Vagina (tissue), 2 donors: ENCODE measurements at places on chromosomes 7 and 10. TPM values are rescaled to one million over a fixed set of nuclear protein-coding genes. Genes with fewer than 3 reads are reported as not detected.

GRCh38 chr10:15120523-15120922 lies 23.4 kb downstream of the RPP38 start:
- DNase-seq: no peak

DNA sequence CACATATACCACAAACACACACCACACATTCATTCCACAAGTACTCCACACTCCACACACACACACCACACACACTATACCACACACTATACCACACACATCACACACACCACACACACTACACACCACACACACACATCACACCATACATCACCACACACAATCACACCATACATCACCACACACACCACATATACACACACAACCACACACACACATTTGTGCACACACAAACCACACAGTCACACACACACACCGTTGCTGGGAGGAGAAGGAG lies 112.8 kb downstream of the PTPN20 start:
- no peak for DNase-seq

DNA sequence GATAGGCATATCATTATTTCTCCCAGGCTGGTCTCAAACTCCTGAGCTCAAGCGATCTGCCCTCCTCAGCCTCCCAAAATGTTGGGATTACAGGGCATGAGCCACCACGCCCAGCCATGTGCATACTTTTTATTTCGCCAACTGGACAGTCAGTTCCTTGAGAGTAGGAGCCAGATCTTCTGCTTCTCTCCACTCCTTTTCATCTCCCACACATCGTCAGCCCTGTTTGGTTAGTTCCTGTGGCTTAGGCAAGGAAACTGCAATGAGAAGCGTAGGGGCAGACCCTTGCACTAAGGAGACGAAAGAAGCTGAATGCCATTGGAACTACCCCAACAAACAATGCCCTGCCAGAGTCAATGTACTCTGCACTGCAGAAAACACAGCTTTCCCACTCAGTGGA lies 178.2 kb downstream of the TRIL start:
- no peak for DNase-seq

DNA sequence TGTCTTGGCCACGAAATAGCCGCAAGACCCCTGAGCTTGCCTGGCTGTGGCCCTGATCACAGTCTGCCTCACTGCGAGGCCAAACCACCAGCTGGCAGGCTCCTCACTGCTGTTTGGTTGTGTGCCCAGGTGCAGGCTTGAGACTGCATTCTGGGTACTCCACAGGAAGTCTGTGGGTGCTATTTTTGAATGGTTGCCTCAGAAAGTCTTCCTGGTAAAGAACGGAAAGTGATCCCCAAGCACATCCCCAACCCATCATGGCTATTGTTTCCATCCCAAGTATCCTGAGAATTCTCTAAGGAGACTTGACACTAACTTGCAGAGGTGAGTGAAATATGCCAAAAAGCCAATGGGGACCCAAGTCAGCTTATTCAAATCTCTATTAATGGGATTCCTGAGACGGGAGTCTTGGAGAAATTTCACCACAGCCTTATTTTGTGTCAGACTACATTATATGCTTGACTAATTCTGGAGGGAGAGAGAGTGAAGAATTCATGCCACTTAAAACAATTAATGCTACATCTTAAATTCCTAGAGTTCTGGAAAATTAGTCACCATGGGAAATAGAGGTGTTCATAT lies 170.9 kb downstream of the RAMP3 start:
- no peak for DNase-seq

DNA sequence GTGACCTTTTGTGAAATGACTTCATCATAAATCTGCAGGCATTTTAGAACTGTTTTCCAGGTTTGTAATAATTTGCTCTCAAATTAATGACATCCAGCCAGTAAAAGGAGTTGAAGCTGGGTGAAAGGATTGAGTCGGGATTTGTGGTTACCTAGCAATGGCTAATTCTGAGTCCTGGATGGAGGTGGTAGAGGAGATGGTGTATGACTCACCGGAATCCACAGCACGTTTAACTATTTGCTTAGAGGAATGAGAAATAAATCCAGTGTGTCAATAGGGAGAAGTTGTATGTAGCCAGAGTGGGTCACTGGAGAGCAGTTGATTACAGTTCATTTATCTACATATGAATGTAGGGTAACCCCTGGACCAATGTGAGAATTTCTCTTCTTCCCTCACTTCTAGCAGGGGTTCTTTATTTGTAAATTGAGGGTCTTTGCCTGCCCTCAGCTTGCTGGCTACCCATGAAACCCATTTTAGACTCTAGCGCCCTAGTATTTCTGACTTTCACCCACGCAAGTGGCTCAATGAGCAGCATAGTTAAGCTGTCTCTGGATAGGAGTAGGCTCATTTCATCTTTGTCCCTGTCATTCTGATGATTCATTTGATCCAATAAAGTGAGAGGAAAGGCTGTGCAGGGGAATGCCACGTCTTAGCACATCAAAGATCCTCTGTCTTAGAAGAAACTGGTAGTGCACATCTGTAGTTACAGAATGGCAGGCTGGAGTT lies 547.8 kb downstream of the SORCS3 start:
- no peak for DNase-seq

- DNase-seq: no peak
Measured at GRCh38 chr10:21134645-21135022, 237.5 kb upstream of the NEBL start.

DNA sequence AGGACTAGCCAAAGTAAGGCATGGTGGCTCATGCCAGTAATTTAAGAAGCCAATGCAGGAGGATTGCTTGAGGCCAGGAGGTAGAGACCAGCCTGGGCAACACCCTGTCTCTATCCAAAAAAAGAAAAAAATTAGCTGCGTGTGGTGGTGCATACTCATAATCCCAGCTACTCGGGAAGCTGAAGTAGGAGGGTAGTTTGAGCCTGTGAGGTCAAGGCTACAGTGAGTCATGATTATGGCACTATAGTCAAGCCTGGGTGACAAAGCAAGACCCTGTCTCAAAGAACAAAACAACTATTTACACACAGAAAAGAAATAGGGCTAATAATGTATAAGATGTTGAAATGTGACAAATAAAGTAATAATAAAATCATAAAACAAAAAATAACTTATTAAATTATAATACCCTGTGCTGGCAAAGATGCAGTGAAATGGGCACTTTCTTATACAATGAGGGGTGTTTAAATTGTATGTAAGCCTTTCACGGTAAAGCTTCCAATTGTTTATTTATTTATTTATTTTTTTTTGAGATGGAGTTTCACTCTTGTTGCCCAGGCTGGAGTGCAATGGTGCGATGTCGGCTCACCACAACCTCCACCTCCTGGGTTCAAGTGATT lies 175.2 kb downstream of the TPST1 start:
- no peak for DNase-seq

- no peak for DNase-seq
Measured at GRCh38 chr7:28958980-28959347, 834 bp upstream of the TRIL start.

- DNase-seq: no peak
Measured at GRCh38 chr7:156576216-156577058, 64.1 kb upstream of the RNF32 start.

DNA sequence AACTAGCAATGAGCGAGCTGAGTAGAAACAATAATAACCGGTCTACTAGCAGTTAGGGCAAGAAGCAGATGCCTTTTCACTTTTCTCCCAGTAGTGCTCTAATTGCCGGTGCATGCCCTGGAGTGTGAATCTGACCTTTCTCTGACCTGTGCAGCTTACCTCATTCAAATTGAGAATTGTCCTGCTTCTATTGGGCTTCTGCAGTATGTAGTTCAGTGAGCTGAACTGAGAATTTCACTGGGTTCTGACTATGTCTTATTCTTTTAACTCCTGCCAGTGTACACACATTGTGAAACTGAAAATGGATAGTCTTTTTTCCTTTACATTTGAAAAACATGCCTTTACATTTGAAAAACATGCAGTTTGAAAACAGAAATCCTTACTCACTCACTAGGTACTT lies 157.9 kb upstream of the GRM3 start:
- no peak for DNase-seq

- DNase-seq: no peak
Measured at GRCh38 chr7:12403287-12404181, at the start of gene VWDE. VWDE (minus strand) TSS chr7:12403865; CDS start chr7:12403716, 149 bp downstream.

GRCh38 chr7:45982907-45983719 lies 62.0 kb upstream of the IGFBP3 start:
- peak; percentile 43 for DNase-seq

DNA sequence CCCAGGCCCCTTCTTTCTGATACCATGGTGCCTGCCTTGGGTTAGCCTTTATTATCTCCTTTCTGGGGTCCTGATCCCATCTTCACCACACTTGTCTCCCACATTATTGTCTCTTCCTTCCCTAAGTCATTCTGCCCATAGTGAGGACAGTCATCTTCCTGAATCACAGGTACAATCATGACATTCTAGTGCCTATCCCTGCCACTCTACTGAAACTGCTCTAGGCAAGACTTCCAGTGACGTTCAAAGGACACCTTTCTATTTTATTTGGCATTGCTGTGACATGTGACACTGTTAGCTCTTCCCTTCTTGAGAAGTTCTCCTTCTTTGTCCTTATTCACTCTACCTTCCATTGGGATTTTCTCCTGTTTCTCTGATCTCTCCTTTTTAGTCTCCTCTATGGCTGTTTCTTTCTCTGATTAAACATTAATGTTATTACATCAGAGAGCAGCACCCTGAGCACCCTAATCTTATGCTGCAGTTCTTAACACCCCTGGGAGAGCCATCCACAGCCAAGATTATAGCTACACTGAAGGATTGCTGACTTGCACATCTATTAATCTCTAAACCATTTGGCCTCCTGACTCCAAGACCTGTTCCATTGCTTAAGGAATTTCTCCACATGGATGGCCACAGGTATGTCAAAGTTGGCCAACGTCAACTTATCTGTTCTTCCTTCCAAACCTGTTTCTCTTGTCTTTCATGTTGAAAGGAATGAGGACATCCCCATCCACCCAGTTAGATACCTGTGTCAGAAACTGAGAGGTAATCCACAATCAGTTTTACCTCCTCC lies 10.9 kb downstream of the MACC1 start:
- DNase-seq: no peak

DNA sequence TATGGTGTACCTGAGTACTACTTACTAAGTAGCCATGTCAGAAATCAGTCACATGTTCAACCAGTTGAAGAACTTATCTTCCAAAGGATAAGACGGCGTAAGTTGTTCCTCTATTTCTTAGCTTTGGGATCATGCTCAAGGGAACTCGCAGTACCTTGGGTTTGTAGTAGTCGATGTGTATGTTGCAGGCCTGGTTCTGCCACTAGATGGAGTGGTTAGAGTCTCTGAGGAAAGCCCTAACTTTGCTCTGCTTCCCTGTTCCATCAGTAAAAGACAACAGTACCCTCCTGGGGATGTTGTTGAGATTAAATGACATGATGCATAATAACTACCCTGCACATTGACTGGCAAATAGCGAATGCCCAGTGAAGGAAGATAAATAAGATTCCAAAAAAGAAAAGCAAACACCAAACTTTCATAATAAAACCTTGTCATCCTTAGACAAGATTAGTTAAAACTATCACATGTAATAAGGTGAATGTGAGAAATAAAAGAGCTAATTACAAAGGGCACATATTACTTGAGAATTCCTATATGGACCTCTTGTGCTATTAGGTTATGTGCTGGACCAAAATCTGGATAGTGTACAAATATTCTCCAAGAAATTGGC lies 165.9 kb downstream of the ABCA13 start:
- no peak for DNase-seq

- no peak for DNase-seq
Measured at GRCh38 chr10:27995311-27995710, 3.6 kb downstream of the ODAD2 start.

Gene CCDC6
- 47.4 TPM for total RNA-seq

Gene CUZD1
- not detected for total RNA-seq

Gene ESYT2
- total RNA-seq: 82.5 TPM

Gene HTR5A
- total RNA-seq: not detected

Gene UNCX
- total RNA-seq: not detected
